ENCODE measurements at places on chromosomes 4 and X.

- DNase-seq: no peak
Measured at GRCh38 chr4:24226667-24227066, 336.8 kb upstream of the PPARGC1A start.

GRCh38 chr4:64248186-64248585, 161.1 kb downstream of the TECRL start:
- no peak for DNase-seq

GRCh38 chr4:81647388-81647787, 175.7 kb upstream of the RASGEF1B start:
- no peak for DNase-seq

DNA sequence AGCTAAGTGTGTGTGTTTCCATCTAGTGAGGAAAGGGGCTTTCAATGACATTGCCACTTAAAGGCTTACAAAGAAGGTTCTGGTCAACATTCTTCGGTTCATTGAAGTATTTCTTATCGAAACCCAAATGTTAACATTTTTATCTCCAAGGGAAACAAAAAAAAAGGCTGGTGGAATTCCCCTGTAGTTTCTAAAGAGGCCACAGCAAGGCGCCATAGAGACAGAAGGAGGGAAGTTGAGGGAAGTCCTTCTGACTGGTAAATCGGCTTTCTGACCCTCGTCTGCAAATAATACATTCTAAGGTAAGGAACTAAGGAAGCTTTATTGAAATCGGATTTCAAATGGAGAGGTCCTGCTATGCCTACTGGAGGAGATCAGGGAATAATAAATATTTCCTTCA, 1.7 kb upstream of the ZFP42 start:
- no peak for DNase-seq

GRCh38 chr4:160406263-160406825, 1303.5 kb downstream of the RAPGEF2 start:
- no peak for DNase-seq
